ENCODE measurements at places on chromosomes 7 and 10. TPM values are rescaled to one million over a fixed set of nuclear protein-coding genes. Genes with fewer than 3 reads are reported as not detected.

Gene VPS50
- total RNA-seq, result 16.2 TPM

Gene HOXA3
- total RNA-seq, result 33.2 TPM

Gene POLR2J2
- total RNA-seq, result not detected

- DNase-seq, result no peak
Observed at GRCh38 chr7:22377703-22378102, 20.7 kb upstream of the RAPGEF5 start.

- no peak for DNase-seq
Observed at GRCh38 chr7:137958470-137959431, 43.1 kb downstream of the CREB3L2 start.

- DNase-seq, result no peak
Observed at GRCh38 chr7:159272739-159273138, 128.1 kb upstream of the VIPR2 start.

- no peak for DNase-seq
Observed at GRCh38 chr10:77056650-77057049, 581.0 kb downstream of the KCNMA1 start.
